Thymus (tissue), 14 donors: ENCODE measurements at places on chromosomes 7 and 10. TPM values are rescaled to one million over a fixed set of nuclear protein-coding genes. Genes with fewer than 3 reads are reported as not detected.

DNA sequence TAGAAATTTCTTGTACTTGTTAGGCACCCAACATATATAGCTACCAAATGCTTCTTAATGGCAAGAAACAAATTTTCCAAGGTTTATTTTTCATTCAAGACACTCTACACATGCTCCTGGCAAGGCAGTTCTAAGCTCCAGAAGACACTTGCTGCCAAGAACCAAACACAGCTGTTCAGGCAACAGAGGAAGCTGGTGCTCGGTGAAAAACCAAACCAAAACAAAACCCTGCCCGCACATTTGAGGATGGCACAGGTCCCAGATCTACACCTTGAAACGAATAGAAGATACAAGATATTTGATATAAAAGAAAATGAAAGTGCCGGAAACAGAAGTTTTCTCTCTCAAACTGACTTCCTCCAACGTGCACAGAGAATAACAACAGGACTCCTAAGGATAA is 4.9 kb upstream of the DNTT start:
- DNase-seq: no peak
- H3K4me3 ChIP-seq: peak overlapping the region; percentile 32

DNA sequence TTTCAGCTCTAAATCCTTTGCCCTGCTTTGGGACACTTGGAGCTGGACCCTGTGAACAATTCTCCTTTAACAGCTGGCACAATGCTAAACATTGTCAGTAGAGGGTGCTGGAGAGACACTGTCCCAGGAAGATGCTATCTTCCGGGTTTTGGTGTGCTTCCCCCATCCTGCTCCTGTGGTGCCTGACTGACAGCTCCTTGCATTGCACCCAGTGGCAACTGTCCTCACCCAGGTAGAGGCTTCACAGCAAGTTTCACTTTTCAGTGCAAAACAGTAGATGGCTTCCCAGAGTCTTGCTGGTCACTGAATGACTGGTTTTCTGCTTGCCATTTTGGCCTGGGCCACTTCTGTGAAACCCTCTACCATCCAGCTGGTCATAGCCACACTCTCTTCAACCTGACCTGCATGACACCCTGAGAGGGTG is 77.3 kb downstream of the CDC14C start:
- H3K4me3 ChIP-seq: no peak overlapping the region
- H3K27me3 ChIP-seq: no peaks in the 10 kb centered on the region
- no peak overlapping the region for H3K27ac ChIP-seq
- no peaks in the 10 kb centered on the region for H3K4me1 ChIP-seq
- peak; percentile 35 for DNase-seq
- H3K36me3 ChIP-seq: no peaks in the 10 kb centered on the region

GRCh38 chr10:117594722-117595121 is 52.2 kb downstream of the EMX2 start:
- no peak overlapping the region for H3K4me3 ChIP-seq
- no peaks in the 10 kb centered on the region for H3K36me3 ChIP-seq
- H3K27ac ChIP-seq: no peak overlapping the region
- H3K4me1 ChIP-seq: no peaks in the 10 kb centered on the region

- no peaks in the 10 kb centered on the region for H3K36me3 ChIP-seq
- no peak for DNase-seq
- no peaks in the 10 kb centered on the region for H3K4me1 ChIP-seq
- no peak overlapping the region for H3K27ac ChIP-seq
These were observed 230.4 kb downstream of the ACTR3B start for GRCh38 chr7:152989889-152990380.

DNA sequence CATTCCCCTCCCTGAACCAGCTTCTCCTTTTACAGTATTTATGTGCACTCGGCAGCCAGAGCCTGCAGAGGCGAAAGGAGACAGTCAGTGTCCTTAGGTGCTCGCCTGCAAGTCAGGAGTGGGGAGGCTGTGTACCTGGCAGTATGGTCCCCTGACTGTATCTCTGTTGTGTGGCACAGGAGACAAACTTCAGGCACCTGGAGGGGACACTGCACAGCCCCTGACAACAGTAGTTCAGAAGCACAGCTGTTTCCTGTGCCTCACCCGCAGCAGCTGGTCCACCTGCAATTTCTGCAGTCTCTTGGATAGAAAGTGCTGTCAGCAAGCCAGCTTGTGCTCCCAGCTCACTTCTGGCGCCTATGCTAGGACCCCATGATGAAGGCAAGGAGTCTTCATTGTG is 73.4 kb upstream of the LAMB4 start:
- H3K27ac ChIP-seq: peak overlapping the region; percentile 67
- no peak overlapping the region for H3K4me3 ChIP-seq
- no peaks in the 10 kb centered on the region for H3K27me3 ChIP-seq
- peaks cover 21% of the 10 kb centered on the region for H3K4me1 ChIP-seq
- no peaks in the 10 kb centered on the region for H3K36me3 ChIP-seq
- peak; percentile 81 for DNase-seq

DNA sequence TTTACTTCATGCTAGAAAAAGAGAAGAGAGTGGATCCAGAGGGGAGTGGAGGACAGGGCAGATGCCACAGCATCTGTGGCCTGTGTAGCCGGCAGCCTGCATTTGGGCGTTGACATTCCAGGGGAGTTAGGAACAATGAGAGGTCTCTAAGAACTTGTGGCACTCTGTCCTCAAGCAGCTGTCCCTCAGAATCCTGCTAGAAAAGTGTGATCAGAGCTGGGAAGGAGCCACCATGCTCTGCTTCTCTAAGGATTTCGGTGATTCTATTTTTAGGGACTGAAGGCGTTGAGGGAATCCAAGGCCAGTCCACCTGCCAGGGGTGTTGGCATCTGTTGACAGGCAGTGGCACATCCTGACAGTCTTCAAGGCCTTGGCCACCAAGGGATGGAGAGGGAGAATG is 7.6 kb downstream of the LRIT2 start:
- DNase-seq: no peak
- no peaks in the 10 kb centered on the region for H3K36me3 ChIP-seq
- H3K4me1 ChIP-seq: no peaks in the 10 kb centered on the region
- no peak overlapping the region for H3K27ac ChIP-seq
- H3K4me3 ChIP-seq: no peak overlapping the region

GRCh38 chr10:48335788-48336187 is 29.3 kb downstream of the MAPK8 start:
- H3K4me3 ChIP-seq: no peak overlapping the region
- peaks cover 8% of the 10 kb centered on the region for H3K36me3 ChIP-seq
- H3K27ac ChIP-seq: no peak overlapping the region
- no peak for DNase-seq
- no peaks in the 10 kb centered on the region for H3K27me3 ChIP-seq
- peaks cover 3% of the 10 kb centered on the region for H3K4me1 ChIP-seq

DNA sequence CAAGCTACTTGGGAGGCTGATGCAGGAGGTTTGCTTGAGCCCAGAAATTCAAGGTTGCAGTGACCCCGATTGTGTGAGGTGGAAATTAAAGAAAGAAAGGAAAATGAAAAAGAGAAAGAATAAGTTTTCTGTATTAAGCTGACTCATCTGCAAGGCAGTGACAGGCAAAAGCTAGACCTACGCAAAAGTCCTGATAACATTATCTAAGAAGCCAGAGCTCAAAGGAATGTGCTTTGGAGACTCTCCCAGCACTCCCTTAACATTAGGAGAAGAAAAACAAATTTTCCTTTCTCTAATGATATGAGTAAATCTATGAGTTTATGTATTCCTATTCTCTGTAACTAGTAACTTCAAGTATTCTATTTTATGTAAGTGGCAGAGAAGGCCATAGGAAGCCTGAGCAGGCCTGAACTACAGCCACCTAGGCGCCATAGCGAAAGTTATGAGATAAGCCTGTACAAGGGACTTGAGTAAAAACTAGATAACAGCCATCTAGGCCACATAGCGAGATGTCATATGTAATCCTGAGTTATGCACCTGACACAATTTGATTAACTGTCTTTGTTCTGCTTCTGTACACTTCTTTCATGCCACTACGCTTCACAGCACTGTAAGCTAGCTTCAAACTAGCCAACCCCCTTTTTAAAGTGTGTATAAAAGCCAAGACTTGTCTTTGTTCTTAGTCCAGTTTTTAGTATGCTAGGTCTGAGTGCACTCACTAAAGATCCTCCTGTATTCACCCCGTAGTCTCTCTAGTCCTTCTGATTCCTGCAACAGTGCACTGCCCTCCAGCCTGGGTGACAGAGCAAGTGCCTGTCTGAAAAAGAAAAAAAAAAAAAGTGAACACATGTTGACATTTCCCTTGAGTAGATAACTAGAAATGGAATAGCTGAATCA is 9.4 kb upstream of the ZWINT start:
- H3K36me3 ChIP-seq: no peaks in the 10 kb centered on the region
- no peak overlapping the region for H3K27ac ChIP-seq
- H3K4me1 ChIP-seq: no peaks in the 10 kb centered on the region
- no peaks in the 10 kb centered on the region for H3K27me3 ChIP-seq

DNA sequence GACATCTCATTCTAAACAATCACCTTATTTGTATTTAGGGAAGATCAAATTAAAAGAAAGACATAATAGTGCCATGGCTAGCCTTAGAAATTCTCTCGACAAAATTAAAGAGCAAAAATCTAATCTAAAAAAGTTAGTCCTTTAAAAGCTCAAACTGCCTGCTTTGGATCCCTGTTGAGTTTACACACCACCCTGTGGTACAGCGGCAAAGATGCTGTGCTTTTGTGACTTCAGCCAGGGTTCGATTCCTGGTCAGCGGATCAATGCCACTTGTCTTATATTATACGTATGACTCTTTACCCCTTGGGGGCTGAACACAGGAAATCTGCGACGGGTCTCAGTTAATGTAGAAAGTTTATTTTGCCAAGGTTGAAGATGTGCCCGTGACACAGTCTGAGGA is 51.3 kb upstream of the VOPP1 start:
- no peaks in the 10 kb centered on the region for H3K36me3 ChIP-seq
- no peak overlapping the region for H3K27ac ChIP-seq
- H3K4me3 ChIP-seq: no peak overlapping the region
- DNase-seq: no peak

GRCh38 chr7:29988424-29989256 is 961 bp downstream of the SCRN1 start:
- H3K4me3 ChIP-seq: peak overlapping the region; percentile 91
- H3K4me1 ChIP-seq: peaks cover 27% of the 10 kb centered on the region
- peak overlapping the region; percentile 79 for H3K27ac ChIP-seq
- DNase-seq: no peak
- no peaks in the 10 kb centered on the region for H3K36me3 ChIP-seq
- H3K27me3 ChIP-seq: no peaks in the 10 kb centered on the region

GRCh38 chr7:155508376-155509358 is 37.7 kb downstream of the CNPY1 start:
- H3K4me3 ChIP-seq: no peak overlapping the region
- peaks cover 7% of the 10 kb centered on the region for H3K4me1 ChIP-seq
- DNase-seq: no peak
- H3K27me3 ChIP-seq: peaks cover 99% of the 10 kb centered on the region

DNA sequence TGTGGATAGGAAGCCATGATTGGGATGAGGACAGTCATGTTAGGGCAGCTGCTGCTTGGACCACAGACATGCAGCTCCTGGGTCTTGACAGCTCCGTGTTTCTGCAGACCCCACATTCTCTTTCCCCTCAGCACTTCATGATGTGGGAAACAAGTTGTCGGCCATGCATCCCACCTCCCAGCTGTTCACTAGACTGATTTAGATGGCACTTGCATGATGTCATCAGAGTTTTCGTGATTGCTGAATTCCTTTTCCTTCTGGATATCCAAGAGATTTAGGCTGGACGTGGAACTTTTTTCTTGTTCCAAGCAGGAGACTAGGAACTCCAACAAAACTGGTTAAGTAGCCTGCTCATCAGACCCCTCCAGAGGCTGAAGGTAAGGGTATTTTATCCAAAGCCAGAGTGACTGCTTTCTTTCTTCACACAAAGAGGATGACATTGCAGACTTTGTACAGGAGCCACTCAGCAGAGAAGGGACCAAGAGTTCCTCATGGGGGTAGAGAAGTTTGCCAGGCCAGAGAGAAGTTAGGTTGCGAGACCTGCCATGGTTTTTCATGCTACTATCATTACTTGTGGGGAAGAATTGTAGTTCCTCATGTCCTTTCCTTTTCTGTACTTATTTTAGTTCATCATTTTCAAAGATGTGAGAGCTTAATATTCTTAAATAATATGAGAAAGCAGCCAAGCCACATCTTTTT is 117.7 kb upstream of the GJD4 start:
- no peaks in the 10 kb centered on the region for H3K4me1 ChIP-seq
- H3K27me3 ChIP-seq: no peaks in the 10 kb centered on the region
- peak overlapping the region; percentile 31 for H3K27ac ChIP-seq

DNA sequence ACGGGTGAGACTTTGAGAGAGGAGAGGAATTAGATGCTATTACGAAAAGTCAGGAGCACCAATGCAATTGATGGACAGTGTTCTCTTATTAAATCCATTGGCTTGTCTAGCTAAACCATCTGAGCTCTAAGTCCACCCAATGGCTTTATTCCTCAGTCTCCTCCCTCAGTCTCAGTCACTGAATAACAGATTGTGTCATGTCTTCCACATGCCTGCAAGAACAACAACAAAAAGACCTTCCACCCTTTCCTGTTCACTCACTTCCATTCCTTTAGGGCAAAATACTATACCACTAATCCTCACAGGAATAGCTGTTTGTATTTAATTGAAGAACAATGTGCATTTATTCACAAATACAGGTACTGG is 154.8 kb upstream of the LAMB4 start:
- H3K4me1 ChIP-seq: no peaks in the 10 kb centered on the region
- H3K27me3 ChIP-seq: no peaks in the 10 kb centered on the region
- no peak overlapping the region for H3K4me3 ChIP-seq
- DNase-seq: no peak
- H3K27ac ChIP-seq: no peak overlapping the region

GRCh38 chr7:101154693-101155102 is 422 bp downstream of the AP1S1 start:
- H3K4me3 ChIP-seq: peak overlapping the region; percentile 59
- peaks cover 15% of the 10 kb centered on the region for H3K4me1 ChIP-seq
- H3K36me3 ChIP-seq: peaks cover 14% of the 10 kb centered on the region
- H3K27ac ChIP-seq: no peak overlapping the region

DNA sequence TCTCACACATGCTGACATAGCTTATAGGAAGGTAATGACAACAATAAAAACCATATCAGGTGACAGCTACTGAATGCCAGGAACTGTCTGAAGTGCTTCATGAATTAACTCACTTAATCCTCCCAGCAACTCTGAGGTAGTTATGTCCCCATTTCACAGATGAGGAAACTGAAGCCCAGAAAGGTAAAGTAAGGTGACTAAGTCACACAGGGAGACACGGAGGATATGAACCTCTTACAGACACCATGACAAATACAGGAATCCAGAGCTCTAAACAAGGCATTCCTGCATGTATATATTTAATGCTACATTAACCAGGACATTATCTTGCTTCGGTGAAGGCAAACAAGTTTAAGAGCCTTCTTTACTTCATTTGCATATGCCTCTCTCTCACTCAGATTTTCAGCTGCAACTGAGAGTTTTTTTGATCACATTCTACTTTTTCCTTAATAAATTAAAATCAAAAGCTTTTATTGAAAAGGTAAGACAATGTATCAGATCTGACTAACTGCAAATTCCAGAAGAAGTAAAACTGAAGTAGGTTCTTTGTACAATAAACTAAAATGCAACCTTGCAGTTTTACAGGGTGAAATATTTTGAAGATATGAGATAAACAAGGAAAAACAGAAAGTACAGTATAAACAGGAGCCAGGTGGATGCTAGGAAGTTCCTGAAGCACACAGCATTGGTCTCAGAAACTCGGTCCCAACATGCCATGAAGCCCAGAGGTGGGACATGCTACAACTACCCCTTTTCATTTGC is 79.5 kb downstream of the SGMS1 start:
- H3K27ac ChIP-seq: no peak overlapping the region
- no peak overlapping the region for H3K4me3 ChIP-seq
- no peaks in the 10 kb centered on the region for H3K27me3 ChIP-seq
- H3K4me1 ChIP-seq: peaks cover 10% of the 10 kb centered on the region

The DLX5 gene
- total RNA-seq: 0.66 TPM

The GJD4 gene
- 0.09 TPM for total RNA-seq

The GRID2IP gene
- 0.28 TPM for total RNA-seq

The CLIP2 gene
- total RNA-seq: 5.6 TPM

The TUBAL3 gene
- 1.3 TPM for total RNA-seq

The EPHB6 gene
- 75.6 TPM for total RNA-seq

The CYP3A4 gene
- total RNA-seq: 11.0 TPM

The DEPP1 gene
- 12.2 TPM for total RNA-seq

The CYP26C1 gene
- 0.28 TPM for total RNA-seq

The ANXA8L1 gene
- total RNA-seq: 8.6 TPM

The SLC13A4 gene
- total RNA-seq: 0.05 TPM
